NT2/D1 (cell line): ENCODE measurements at places on chromosomes 6 and 20.
A peak's percentile ranks its signal among the peaks of the same experiment; 100 is the strongest.

GRCh38 chr6:21664314-21665109 is 71.0 kb downstream of the SOX4 start:
- DNase-seq = no peak

GRCh38 chr6:93059911-93060310 is 359.4 kb downstream of the EPHA7 start:
- no peak for DNase-seq

DNA sequence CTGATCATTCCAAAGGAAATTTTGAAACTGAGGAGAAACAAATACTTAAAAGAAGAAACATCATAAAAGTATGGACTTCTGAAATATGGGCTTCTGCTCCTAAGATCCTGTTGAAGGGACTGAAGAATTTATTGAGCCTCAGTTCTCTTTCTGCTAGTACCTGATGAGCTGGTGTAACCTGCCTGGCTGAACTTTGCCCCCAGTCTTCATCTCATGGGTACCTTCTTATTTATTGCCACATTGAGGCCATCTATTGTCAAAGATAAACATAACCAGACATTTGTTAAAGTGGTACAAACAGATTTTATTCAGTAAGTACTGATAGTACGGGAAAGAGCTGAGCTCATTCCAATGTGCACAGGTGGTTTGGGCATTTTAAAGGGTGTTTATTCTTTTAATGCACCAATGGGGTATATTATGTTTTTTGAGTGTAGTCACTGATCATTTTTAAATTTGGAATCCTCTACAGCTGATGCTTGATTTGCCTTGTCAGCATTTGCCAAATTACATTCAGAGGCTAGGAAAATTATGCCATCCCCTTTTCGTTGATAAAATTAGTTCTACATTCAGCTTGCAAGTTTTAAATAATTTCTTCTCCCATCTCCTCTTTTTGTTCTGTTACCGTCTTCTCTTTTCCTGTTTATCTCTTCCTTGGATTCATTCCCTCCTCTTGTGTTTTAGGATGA is 118.2 kb downstream of the PRIM2 start:
- no peak for DNase-seq

- DNase-seq = no peak
These were observed 11.2 kb upstream of the TAGAP start for GRCh38 chr6:159056003-159056402.

DNA sequence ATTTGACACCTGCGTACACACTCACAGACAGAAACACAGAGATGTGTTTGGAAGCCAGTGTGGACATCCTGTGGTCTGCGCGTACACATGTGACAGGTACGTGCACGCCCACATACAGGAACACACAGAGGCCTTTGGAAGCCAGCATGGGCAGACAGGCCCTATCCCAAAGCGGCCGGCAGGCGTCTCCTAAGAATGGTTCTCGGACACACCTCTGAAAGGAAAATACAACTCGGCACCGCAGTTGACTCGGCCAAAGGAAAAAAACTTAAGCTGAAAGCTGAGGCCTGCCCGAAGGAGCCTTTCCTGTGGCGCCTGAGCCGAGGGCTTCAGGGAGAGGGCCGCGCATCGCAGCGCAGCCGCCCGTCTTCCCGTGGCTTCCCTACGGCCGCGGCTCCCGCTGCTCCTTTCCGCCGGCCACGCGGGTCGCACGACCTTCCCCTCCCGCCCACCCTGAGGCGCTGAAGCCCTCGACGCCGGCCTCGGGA is 1.4 kb upstream of the CEP43 start:
- DNase-seq = peak; percentile 46

GRCh38 chr20:47016068-47016664 is 121.5 kb downstream of the EYA2 start:
- DNase-seq = no peak

- DNase-seq = no peak
These were observed 13.0 kb downstream of the UBE2J1 start for GRCh38 chr6:89339565-89339964.

- DNase-seq = no peak
These were observed 2.9 kb upstream of the RAB22A start for GRCh38 chr20:58306421-58307261.

DNA sequence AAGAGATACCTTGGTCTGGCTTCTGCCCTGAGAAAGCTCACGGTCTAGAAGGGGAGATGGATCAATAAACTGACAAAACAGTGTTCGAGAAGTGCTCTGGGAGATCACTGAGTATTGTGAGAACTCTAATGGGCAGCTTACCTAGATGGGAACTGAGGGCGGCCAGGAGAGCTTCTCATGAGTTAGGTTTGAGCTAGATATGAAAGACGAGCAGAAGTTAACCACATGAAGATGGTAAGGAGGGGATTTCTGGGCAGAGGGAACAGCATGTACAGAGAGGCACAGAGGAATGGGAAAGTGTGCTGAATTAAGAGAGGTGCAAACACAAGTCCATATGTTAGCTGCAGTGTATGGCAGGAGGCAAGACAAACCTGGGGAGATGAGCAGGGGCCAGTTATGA is 11.9 kb downstream of the ZFAND3 start:
- no peak for DNase-seq

- no peak for DNase-seq
These were observed 178.0 kb downstream of the ATXN1 start for GRCh38 chr6:16583144-16583762.

- no peak for DNase-seq
These were observed 52.2 kb upstream of the FAM83C start for GRCh38 chr20:35344354-35344837.

DNA sequence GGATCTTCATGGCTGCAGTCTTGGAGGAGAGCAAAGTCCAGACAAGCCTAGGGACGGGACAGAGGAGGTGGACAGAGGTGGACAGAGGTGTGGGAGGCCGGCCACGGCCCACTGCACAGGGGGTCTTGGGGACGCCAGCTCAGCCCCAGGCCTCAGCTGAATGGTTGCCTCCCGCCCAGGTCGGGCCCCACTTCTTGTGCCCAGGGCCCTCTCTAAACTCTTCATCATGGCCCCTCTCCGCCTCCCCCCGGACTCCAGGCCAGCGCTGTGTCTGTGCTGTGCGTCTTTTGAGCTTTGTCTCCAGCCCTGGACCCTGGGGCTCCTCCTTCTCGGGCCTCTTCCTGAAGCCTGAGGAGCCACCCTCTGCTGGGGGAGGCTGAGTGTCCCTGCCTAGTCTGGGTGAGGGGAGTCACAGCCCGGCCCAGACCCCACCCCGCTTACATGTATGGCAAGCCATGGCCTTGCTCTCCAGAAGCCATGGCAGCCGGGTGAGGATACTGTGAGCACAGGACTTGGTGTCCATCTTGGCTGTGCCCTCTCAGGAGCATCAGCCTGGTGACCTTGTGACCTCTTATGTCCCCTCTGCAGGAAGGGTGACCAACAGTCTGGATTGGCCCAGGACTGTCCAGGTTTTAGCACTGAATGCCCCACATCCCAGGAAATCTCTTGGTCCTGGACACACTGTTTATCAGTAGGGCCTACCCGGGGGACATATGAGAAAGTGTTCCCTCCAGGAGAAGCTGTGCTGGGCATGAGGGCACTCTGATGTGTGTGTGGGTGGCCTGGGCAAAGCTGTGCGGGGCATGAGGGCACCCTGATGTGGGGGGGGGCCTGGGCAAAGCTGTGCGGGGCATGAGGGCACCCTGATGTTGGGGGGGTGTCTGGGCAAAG is 9.4 kb upstream of the NPBWR2 start:
- DNase-seq = no peak
